Suppressor macrophage treated with lipopolysaccharide for 4 hours (primary cell): ENCODE measurements at places on chromosomes 3 and 15.

DNA sequence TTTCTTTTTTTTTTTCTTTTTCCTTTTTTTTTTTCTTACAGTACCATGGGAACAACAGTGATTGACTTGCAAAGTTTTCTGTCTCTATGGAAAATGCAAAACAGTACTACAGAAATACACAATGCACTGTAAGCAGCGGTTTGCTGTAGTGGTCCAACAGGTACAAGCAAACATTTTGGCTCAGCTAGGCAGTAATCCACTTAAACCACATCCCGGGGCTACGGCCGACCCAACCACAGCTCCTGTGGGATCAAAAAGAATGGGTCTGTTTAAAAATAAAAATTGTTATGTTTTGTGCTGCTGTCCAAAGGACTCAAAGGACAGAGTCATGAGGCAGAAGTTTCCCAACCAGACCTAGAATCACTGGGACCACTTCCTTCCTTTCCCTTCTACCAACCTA, 667.1 kb upstream of the ADAMTS9 start:
- no peak for DNase-seq

DNA sequence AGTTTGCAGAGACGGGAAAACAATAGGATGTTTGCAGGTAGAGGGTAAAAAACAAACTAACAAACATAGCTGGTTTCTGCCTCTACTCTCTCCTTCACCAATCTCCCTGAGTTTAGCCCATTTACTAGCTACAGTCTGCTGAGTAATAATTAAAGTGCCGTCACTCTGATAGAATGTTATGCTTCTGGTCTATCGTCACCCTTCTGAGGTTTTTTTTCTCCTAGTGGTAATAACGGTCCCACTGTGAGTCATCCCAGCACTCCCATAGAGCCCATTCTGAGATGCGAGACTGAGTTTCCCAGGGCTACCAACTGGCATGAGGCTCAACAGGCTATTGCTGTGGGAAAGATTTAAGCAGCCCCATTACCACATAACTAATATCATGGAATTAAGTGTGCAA, 56.4 kb downstream of the PLAAT1 start:
- DNase-seq = no peak

DNA sequence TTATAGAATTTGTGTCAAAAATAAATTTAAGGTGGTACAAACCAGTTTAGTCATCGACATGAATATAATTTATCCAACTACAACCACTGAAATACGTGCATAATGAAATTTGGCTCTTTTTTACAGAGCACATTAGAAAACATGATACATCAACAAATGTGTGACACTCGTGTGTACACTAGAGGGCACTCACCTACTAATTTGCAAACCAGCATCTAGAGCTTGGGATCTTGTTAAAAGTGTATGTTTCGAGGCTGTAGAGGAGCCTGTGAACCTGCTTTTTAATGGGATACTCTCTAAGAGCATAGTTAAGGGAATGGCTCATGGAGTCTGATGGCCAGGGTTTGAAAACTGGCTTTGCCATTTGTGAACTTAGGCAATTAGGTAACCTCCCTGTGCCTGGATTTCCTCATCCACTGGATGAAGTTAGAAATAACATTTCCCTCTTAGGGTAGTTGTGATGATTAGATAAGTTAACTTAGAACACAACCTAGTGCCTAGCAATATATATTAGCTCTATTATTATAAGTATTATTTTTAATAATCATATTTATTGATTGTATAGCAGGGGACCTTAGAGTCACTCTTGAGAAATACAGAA, 8.8 kb upstream of the CPOX start:
- DNase-seq = peak; percentile 69

DNA sequence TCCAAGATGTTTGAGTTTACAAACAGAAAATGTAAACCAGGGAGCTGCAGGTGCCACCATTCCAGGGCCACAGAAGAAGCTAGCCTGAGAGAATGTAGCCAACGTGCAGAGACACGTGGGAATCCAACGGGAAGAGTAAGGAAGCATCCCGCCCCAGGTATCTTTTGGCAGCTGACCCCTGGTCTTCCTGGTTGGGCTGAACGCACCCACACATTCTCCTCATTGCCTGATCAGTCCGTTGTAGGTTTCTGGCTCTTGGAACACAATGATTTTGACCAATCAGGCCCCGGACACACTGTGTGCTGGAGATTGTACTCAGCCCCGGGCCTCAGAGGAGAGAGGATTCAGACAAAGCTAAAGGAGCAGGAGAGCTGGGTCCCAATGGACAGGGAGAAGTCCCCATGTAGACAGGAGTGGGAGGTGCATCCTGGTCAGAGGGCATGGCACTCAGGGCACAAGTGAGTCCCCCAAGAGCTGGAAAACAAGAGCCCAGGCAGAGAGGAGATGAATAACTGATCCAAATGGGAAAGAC, 102.3 kb downstream of the TPRA1 start:
- no peak for DNase-seq

GRCh38 chr3:38039899-38040261, 872 bp downstream of the DLEC1 start:
- DNase-seq = peak; percentile 82

GRCh38 chr3:99776516-99777209, 41.0 kb upstream of the CMSS1 start:
- DNase-seq = no peak

GRCh38 chr3:109122690-109123089, 4.8 kb upstream of the MORC1 start:
- peak; percentile 21 for DNase-seq

DNA sequence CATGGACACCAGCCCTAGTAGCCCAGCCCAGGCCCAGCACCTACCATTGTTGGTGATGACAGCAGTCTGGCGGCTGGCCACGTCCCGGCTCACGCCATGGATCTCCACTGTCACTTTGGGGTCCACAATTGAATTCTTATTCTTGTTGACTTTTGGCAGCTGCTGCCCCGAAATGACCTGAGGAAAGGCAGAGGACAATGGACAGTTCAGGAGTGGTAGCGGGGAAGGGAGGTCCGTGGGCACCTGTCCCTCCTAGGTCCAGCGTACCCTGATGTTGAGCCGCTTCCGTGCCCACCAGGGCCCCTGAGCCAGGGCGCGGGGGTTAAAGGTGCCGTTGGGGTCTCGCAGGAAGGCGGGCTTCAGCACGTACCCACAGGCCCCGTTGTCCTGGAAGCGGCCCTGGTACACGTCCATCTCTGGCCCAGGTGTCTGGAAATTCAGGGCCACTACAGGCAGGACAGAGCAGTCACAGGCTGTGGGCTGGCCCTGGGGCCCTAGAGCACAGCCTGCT, 17.7 kb downstream of the VILL start:
- no peak for DNase-seq

GRCh38 chr3:141129541-141130011, 78.4 kb downstream of the SPSB4 start:
- no peak for DNase-seq

DNA sequence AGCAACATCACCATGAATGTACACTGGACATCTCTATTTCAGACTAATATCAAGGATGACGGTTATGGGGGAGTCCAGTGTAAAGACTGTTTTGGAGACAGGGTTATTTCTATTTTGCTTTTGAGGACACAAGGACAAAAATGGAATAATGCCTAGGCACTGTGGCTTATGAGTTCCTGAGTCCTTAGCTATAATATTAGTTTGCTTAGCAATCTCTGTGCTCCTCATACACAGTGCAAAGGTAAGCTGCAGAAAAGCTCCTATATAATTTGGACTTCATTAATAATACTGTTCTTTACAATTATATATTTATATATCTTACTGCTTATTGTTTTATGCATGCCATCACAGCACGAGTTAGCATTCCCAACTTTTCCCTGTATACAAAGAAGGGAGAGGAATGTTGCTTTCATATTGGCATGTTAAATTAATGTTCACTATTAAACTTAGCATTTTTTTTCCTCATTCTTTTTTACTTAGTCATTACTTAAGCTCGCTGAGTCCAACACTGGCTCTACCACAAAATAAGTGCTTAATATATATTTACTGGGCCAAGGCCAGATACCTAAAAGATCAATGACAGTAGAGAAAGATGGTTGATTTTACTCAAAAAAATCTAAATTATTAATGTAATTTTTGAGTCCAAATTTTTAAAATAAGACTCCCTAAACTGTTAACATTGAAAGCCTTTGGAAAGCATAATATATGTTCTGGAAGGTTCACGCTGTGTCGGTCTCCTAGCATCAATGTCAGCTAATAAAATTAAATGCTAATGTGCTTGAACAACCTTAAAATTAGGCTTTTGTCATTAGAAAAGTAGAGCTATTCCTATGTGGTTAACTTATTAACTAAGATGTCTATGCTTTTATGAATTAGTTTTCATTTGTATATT, 13.8 kb downstream of the THBS1 start:
- no peak for DNase-seq

DNA sequence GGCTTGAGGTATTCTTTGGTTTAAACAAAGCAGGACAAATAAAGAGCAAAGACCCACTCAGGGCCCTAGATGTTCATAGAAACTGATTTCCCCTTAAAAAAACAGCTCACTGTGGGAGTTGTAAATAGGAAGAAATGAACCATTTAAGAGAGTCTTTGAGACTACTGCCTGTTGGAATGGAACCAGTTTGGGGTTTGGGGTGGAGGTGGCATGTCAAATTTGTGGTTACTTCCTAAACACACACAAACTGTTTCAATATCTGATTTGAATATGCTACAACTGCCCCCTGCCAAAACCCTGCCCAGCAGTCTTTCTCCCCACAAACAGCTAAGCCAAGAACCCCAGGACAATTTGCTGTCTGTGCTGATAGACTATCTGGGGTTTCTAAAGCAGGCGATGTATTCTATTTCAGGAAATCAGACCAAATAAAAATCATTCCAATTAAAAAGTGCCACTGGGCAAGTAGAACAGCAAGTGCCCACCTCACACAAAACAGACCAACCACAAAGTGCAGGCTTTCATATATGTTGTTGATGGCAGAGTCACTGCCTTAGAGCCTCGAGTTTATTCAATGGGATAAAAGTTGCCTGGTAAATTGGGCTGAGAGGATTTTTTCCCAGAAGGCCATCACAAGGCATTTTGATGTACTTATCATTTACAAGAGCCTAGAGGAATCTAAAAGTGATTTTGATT, 293.9 kb upstream of the PROK2 start:
- DNase-seq = no peak

DNA sequence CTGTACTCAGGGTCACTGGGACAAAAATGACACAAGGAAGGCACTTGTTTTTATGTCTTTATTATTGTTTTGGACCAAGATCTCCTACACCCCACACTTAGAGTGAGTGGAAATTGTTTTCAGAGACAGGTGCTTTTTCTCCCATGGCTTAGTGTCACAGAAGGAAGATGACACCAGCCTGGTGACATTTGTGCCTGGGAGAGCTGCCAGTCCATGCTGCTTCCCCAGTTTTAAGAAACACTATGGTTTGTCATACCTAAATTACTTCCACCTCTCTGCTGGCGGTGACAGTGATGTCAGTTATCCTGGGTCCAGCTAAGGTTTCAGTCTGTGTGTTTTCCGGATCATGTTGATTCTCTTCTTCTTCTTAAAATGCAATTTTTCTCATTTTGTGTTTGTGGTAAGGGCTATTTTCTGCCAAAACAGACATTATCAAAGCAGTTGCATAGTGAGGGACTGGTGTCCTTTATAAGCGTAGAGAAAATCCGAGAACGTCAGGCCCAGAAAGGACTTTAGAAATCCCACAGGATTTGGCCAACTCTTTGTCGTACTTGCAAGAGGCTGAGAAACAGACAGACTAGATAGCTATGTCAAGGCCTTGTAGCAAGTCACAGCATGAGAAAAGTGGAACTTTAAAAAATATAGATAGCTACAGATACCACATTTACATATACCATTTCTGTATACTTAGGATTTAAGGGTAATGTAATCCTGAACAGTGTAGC, 149.5 kb downstream of the TP63 start:
- DNase-seq = no peak

GRCh38 chr3:38614651-38615352, 34.7 kb downstream of the SCN5A start:
- DNase-seq = no peak

GRCh38 chr3:184565421-184566211, 4.0 kb downstream of the EPHB3 start:
- no peak for DNase-seq

GRCh38 chr3:73094951-73095350, 33.5 kb downstream of the EBLN2 start:
- DNase-seq = peak; percentile 7

DNA sequence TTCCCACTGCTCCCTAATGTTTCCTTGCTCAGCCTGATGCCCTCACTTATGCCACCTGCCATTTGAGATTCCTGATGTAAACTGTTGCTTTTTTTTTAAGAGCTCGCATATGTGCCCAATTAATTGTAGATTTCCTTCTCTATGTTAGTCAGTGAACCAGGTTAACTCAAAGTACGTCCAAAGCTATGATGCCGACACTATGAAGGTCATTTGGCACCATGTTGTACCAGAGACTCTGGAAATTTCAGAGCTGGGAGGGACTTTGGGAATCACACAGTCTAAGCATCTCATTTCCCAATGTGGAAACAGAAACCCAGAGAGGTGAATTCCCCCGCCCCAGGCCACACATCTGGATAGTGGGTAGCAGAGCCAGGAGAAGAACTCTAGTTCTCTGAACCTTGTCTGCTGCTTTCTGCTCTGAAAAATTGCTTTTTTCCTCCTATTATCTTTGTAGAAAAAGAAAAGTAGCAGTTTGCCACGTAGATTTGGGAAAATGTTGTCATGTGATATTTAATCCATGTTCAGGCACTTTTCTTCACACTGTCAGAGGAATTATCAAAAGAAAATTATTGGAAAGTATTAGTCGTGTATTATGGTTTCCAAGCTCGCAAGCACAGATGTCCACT, 38.5 kb upstream of the TNFAIP8L3 start:
- DNase-seq = peak; percentile 44

- no peak for DNase-seq
Observed at GRCh38 chr15:95932141-95932540, 398.4 kb upstream of the NR2F2 start.

- no peak for DNase-seq
Observed at GRCh38 chr15:99546441-99547100, 19.2 kb upstream of the MEF2A start.

- peak; percentile 88 for DNase-seq
Observed at GRCh38 chr3:119293871-119294695, at the start of gene ARHGAP31. TSS of gene ARHGAP31 (plus strand) at chr3:119294383. CDS start at chr3:119294905, 522 bp downstream.

DNA sequence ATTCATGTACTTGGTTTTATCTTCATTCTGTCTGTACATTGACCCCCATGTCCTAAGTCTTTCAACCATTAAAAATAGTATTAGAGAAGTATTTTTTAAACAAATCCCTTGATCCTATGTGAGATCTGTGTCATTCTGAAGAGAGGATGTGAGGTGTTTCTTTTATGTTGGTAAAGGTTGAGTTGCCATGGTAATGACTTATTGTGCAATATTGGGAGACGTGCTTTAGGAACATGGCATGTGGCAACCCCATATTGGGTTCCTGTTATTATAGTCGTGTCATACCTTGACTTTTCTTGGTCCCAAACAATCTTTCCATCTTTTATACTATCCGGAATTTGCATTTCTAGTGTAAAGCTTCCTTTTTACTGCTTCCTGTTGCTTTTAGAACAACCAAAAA, 203.1 kb downstream of the KCNAB1 start:
- no peak for DNase-seq

- DNase-seq = no peak
Observed at GRCh38 chr15:41530363-41530956, 13.6 kb downstream of the RPAP1 start.

- no peak for DNase-seq
Observed at GRCh38 chr3:116671151-116671550, 38.4 kb upstream of the TUSC7 start.

GRCh38 chr3:39980058-39980457, 170.6 kb downstream of the MYRIP start:
- no peak for DNase-seq
